ENCODE measurements at places on chromosomes 7 and 10.

DNA sequence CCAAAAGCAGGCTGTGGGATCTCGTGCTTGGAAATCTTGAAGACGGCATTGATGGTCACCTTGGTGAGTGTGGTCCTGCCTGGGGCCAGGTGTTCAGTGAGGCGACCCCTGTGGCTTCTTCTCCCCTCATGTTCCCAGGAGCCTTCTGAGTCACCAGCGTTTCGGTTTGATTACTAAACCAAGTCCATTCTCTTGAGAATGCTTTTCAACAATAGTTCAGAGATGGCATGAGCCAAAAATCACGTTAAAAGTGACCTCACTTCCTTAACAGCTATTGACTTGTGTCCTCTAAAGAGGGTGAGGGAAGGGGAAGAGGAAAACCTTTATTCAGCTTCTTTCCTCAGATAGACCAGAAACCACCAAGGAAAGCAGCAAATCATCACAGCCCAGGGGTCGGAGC is 315.2 kb downstream of the GATA3 start:
- no peak for DNase-seq

DNA sequence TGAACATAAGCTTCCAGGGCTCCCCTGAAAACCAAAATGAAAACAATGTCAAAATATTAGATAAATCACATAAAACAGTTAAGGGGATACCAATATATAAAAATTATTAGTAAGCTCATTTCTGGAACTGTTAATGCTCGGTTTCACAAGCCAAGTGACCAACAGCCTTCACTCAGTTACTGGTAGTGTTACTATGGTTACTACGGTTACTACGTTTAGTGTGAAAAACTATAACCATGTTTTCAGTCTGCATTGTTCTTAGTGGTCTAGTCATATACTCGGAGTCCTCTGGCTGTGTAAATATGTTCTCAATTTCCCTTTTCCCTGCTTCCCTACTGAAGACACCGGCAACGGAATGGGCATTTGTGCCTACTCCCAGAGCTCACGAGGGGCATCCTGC is 34.8 kb downstream of the HBP1 start:
- DNase-seq: no peak

- no peak for DNase-seq
These were observed 181.8 kb downstream of the MACC1 start for GRCh38 chr7:20035279-20035875.

DNA sequence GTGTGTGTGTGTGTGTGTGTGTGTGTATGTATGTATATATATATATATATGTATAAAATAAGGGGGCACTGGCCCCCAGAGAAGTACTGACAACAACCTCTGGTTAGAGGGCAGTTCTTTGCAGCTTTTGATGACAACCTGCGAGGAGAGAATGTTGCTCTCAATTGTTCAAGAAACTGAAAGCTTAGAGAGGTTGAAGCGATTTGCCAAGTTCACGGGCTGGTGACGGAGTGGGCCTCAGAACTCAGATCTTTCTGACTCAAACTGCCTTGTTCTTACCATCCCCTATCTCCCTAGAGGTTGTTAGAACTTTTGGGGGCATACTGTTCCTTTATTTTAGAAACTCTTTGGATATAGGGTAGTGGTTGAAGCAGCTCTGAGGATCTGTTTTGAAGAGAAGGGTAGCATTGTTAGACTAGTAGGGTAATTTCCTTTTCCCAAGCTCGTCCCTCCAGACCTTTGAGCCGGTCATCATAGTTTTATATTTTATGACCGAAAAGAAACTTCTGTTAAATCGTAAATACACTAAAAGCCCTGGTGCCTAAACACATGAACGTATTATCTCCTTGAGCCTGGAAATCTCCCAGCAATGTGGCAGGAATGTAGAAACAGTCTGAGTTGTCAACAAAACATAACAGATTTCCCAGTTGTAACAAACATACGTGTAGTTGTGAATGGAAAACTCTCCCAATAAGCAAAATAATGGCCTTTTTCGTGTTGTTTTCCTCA is 541.7 kb upstream of the GALNT17 start:
- no peak for DNase-seq

- DNase-seq: no peak
These were observed 196.8 kb upstream of the PDE1C start for GRCh38 chr7:32266932-32267475.

DNA sequence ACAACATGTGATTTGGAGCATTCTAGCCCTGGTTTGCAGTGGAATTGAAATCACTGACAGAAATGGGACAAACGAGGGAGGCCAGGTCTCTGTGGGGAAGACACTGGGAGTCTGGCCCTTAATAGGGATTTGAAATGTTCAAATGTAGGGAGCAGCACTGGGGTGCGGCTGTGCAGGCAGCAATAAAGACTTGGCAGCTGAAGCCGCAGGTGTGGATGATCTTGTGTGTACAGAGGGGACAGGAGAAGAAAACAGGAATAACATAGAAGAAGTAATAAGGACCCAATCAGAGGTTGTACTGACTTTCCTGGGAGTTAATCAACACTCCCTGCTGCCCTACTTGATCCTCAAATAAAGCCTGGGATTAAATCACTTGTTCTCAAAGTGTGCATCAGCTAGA is 127.6 kb upstream of the PTN start:
- no peak for DNase-seq

GRCh38 chr10:77289790-77290189 is 347.8 kb downstream of the KCNMA1 start:
- no peak for DNase-seq

DNA sequence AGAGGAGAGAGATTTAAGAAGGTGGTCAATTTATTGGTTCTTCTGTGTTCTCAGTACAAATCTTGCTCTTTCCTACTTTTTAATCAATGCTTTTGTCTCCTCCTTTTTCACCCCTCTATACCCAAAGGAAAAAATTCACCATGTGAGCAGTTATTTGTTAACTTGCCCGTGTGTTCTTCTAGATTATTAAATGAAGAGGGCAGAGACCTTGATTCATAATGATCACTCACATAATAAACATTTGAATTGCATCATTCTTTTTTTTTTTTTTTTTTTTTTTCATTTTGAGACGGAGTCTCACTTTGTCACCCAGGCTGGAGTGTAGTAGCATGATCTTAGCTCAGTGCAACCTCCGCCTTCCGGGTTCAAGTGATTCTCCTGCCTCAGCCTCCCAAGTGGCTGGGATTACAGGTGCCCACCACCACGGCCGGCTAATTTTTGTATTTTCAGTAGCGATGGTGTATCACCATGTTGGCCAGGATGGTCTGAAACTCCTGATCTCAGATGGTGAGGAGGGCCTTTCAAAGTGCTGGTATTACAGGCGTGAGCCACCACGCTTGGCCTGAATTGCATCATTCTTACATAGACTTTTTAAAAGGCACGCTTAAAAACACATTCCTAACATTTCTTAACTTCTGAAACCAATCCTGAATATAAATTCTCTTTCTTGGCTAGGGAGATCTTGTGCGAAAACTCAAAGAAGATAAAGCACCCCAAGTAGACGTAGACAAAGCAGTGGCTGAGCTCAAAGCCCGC is 3.6 kb downstream of the GARS1 start:
- no peak for DNase-seq

DNA sequence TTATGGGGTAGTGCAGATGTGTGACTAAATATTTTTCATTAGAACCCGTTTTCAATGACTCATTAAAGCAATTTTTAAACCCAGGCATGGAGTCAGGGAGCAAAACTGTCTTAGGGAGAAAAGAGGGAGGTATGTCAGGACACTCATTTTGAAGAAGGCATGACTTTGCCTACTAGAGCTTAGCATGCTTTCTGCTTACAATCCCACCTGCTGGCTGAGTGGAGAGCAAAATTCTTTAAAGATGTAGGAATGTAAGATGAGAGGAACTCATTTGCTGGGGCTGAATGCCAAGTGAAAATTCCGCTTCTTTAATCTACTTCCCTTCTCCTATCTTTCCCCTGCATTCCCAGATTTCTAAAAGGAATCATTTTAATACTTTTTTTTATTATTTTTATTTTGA is 232.6 kb downstream of the GALNT17 start:
- no peak for DNase-seq

- no peak for DNase-seq
These were observed 167.2 kb downstream of the WNT2 start for GRCh38 chr7:117155694-117156093.

- DNase-seq: no peak
These were observed 410.8 kb upstream of the PRKCQ start for GRCh38 chr10:6990891-6991290.

DNA sequence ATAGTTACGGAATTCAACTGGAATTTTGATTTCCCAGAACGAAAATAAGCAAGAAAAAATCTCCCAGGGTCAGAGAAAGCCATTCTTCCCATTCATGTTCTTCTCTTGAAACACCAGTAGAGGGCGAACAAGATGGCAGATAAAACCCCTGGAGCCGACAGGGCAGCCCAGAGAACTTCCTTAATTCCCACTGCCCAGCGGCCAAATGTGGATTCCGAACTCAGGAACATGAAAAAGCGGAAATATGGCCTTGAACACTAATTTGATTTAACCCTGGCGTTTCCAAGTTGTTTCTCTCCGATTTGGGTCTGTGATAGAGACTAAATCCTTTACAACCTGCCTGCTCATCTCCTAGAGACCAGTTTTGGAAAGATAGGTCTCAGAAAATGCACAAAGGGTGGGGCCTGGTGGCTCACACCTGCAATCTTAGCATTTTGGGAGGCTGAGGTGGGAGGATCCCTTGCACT is 100.7 kb upstream of the WAC start:
- DNase-seq: peak; percentile 51

DNA sequence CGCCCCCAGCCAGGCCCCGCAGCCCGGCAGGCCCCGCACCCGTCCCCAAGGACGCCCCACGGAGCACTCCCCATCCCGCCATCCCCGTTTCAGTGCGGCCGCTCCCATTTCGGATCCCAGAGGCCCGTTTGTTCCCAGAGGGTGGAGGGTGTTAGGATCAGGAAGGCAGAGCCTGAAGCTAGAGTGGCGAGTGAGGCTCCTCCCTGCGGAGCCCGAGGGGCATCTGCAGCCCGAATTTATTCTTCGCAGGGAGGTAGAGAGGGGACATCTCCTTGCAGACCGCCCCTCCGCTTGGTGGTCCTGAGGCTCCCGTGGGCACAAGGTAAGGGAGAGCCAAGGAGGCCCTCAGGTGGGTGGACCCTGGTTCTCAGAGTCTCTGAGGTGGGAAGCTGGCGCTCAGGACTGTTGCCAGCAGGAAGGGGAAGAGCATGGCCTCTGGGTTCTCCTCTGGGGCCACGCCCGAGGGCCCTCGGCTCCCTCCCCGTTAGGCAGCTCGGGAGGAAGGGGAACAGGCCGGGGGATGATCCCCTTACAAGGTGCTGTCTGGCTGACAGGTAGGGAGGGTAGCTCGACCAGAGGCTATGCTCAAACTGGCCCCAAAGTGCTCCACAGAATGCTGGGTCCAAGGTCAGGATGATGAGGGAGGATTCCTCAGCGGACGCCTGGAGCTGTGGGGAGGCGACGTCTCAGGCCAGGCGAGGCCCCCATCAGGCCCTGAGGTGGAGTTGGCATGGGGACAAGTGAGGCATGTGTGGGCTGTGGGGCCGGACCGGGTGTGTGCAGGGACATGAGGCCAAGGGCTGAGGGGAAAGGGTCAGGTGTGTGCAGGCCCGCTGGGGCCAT is 17.4 kb downstream of the POLL start:
- no peak for DNase-seq

DNA sequence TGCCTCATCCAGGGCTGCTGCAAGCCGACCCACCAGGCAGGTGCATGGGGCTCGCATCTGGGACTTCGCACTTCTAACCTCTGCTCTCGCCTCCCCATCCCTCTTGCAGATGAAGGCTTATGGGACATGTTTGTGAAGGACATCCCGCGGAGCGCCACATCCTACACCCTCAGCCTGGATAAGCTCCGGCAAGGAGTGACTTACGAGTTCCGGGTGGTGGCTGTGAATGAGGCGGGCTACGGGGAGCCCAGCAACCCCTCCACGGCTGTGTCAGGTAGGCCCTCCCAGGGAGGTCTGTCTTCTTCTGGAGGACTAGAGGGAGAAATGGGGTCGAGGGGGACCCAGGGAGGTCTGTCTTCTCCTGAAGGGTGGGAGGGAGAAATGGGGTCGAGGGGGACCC is 448.9 kb upstream of the FOXK1 start:
- DNase-seq: no peak

- no peak for DNase-seq
These were observed 56.7 kb downstream of the ITIH5 start for GRCh38 chr10:7610026-7610425.

- no peak for DNase-seq
These were observed 8.1 kb upstream of the VDAC2 start for GRCh38 chr10:75202321-75203045.

DNA sequence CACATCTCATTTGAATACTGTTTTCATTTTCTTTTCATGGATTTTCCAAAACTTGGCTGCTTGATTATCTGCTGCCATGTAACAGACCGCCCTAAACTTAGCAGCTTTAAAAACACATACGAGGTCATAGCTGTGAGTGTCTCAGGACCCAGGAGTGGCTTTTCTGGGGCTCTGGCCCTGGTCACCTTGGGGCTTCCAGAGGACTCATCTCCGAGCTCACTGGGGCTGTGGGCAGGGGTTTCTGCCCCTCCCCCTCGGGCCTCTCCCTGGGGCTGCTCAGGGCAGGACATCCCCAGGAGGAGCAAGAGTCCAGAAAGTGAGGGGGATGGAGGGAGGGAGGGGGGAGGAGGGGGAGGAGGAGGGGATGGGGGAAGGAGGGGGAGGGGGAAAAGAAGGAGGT is 77.0 kb downstream of the NKX6-2 start:
- DNase-seq: no peak

DNA sequence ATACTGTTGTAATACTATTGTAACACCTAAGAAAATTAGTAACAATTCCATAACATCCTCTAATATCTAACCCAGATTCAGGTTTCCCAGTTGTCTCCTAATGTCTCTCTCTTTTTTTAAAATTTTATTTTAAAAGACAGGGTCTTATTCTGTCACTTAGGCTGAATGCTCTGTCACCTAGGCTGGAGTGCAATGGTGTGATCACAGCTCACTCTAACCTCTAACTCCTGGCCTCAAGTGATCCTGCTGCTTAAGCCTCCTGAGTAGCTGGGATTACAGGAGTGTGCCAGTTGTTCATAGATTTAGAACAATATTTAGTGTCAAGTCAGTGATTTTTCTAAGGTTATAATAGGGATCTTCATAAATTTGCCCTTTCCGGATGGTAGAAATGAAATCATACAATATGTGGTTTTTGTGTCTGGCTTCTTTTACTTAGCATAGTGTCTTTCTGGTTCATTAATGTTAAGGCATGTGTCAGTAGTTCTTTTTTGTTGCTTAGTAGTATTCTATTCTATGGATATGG is 14.7 kb downstream of the RALA start:
- no peak for DNase-seq

DNA sequence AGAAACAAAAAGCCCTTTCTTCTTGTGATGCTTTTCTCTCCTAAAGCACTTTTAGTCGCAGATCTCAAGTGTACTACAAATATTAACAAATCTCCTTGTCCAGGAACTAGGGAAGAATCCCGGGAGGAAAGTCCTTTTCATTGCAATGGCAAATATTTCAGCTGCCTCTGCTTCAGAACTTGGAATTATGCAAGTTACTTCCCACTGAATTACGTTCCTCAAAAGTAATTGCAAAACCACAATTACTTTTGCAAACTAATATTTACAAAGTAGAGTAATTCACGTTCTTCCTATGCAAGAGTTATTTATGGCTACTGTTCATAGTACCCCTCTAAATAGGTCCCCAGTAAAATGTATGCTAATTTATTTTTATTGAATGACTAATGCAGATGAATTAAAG is 14.5 kb downstream of the PRKCQ start:
- no peak for DNase-seq
